ENCODE measurements at places on chromosomes 5 and 9. TPM values are rescaled to one million over a fixed set of nuclear protein-coding genes. Genes with fewer than 3 reads are reported as not detected.

PRLR gene
- total RNA-seq = not detected

OR13C9 gene
- total RNA-seq = not detected

ECM2 gene
- total RNA-seq = not detected

CD274 gene
- total RNA-seq = 0.15 TPM

BTNL8 gene
- total RNA-seq = not detected

LCN10 gene
- total RNA-seq = not detected

CDKN2B gene
- total RNA-seq = 3.7 TPM
